Aorta (tissue), 5 donors: ENCODE measurements at places on chromosomes 4 and X. TPM values are rescaled to one million over a fixed set of nuclear protein-coding genes. Genes with fewer than 3 reads are reported as not detected.

AWAT2 gene
- total RNA-seq, result not detected

NDP gene
- 0.24 TPM for total RNA-seq

GAR1 gene
- total RNA-seq, result 11.3 TPM

TCEAL5 gene
- total RNA-seq, result 1.6 TPM

FAM149A gene
- total RNA-seq, result 17.8 TPM

- H3K4me1 ChIP-seq, result no peaks in the 10 kb centered on the region
- DNase-seq, result no peak
- no peak overlapping the region for H3K4me3 ChIP-seq
- H3K27ac ChIP-seq, result no peak overlapping the region
- H3K27me3 ChIP-seq, result no peaks in the 10 kb centered on the region
- no peaks in the 10 kb centered on the region for H3K36me3 ChIP-seq
These were observed 120.3 kb upstream of the CTSO start for GRCh38 chr4:156073976-156074375.

GRCh38 chr4:31595496-31595895 lies 875.3 kb downstream of the PCDH7 start:
- H3K4me3 ChIP-seq, result no peak overlapping the region
- no peaks in the 10 kb centered on the region for H3K4me1 ChIP-seq
- no peak for DNase-seq
- H3K27ac ChIP-seq, result no peak overlapping the region

- no peaks in the 10 kb centered on the region for H3K4me1 ChIP-seq
- peak; percentile 33 for DNase-seq
- H3K4me3 ChIP-seq, result no peak overlapping the region
- H3K36me3 ChIP-seq, result no peaks in the 10 kb centered on the region
- no peaks in the 10 kb centered on the region for H3K27me3 ChIP-seq
These were observed 100.4 kb downstream of the HMX1 start for GRCh38 chr4:8771258-8771590.

GRCh38 chr4:100497791-100498190 lies 20.0 kb downstream of the EMCN start:
- no peaks in the 10 kb centered on the region for H3K36me3 ChIP-seq
- no peaks in the 10 kb centered on the region for H3K27me3 ChIP-seq
- no peak overlapping the region for H3K4me3 ChIP-seq
- no peak overlapping the region for H3K27ac ChIP-seq

GRCh38 chr4:19327364-19327763 lies 924.3 kb upstream of the SLIT2 start:
- no peak overlapping the region for H3K27ac ChIP-seq
- no peak overlapping the region for H3K4me3 ChIP-seq
- H3K4me1 ChIP-seq, result no peaks in the 10 kb centered on the region
- DNase-seq, result no peak

DNA sequence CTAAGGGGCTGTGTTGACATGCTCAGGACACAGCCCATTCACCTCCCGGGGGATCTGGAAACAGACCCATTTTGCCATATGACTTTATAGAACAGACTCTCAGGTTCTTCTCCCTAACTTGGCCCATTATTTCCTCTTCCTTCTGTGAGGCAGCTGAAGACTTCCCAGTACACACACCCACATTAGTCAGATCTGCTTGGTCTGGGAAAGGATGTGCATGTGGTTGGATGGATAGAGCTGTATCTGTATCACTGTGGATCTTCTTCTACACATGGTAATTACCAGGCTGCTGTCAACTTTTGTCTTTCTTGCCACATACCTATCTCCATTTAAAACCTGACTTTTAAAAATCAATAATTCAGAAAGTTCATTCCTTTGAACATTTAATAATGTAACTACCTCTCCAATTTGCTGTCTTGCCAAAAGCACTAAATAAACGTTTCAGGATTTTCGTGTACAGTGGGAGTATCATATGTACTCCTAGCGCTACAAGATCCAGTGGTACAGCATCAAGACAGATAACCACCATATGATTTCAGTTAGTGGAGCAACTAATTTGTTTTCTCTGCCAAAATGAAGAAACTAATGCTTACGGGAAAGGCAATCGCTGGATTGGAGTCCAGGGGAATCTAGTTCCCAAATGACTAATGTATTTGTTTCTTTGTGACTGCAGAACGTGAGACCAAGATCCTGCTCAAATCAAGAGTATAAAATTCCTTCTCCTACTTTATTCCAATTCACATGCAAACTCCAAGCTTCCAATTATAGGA lies 134.1 kb upstream of the MAP3K15 start:
- no peaks in the 10 kb centered on the region for H3K4me1 ChIP-seq
- no peak overlapping the region for H3K27ac ChIP-seq
- DNase-seq, result no peak
- no peaks in the 10 kb centered on the region for H3K27me3 ChIP-seq
- H3K36me3 ChIP-seq, result no peaks in the 10 kb centered on the region

DNA sequence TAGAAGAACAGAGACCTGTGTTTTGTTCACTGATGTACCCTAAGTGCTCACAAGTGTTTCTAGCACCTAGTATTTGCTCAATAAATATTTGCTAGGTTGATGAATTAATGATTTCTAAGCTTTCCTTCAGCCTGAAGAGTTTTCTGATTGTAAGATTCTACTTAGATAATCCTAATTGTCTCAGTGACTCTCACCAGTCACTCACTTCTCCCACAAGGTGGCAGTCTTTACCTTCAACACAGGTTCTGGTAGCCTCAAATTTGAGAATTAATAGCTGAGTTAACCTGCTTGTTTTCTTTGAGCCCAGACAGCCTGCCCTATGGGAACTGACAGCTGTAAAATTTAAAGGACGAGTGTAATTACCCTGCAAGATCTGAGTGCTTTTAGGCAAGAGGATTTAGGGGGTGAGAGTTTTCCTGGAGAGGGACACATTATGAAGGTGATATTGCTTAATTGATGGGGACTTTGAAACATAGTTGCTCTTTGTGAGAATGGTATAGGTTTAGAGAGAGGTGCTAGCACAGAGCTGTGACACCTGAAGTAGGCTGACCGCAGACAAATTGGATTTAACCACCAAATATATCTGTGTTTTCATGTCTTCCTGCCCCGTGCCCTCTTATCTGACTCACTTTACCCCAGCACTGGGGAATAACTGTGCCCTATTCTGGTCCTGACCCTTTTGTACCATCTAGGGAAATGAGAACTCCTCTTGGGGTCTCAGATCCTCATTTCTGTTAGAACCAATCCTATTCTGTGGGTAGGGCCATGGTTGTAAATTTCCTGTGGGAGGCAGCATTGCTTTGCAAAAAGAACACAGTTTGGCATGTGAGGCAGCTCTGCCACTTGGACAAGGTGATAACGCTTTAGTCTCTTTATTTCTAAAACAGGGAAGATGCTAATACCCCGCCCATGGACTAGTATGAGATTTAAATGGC lies 27.7 kb downstream of the CD38 start:
- no peak for DNase-seq
- no peak overlapping the region for H3K4me3 ChIP-seq
- H3K27ac ChIP-seq, result no peak overlapping the region
- no peaks in the 10 kb centered on the region for H3K4me1 ChIP-seq

DNA sequence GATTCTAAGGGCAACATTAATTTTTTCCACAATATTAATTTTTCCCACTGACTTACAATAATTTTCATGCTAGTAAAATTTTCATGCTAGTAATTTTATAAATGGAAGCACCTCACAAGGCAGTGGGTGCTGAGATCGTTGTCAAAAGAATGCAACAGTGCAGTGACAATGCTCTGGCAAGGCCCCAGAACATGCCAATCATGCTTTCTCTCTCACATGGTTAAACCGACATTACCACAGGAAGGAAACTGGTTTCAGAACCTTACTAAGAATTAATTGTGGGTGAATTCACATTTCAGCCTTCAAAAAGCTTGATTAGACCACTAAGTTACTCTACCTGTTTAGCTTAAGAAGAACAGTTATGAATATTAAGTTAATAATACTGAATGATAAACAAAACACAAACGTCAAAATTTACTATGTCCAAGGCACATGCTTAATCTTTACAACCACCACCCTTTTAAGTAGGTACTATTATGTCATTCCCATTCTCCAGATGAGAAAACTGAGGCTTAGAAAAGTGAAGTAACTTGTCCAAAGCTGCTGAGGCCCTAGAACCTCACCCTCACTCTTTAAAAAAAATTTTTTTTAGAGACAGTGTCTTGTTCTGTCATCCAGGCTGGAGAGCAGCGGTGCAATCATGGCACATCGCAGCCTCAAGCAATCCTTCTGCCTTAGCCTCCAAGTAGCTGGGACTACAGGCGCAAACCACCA lies 10.0 kb upstream of the OPHN1 start:
- DNase-seq, result no peak
- no peak overlapping the region for H3K27ac ChIP-seq
- no peaks in the 10 kb centered on the region for H3K27me3 ChIP-seq
- H3K4me3 ChIP-seq, result no peak overlapping the region
- H3K4me1 ChIP-seq, result no peaks in the 10 kb centered on the region

DNA sequence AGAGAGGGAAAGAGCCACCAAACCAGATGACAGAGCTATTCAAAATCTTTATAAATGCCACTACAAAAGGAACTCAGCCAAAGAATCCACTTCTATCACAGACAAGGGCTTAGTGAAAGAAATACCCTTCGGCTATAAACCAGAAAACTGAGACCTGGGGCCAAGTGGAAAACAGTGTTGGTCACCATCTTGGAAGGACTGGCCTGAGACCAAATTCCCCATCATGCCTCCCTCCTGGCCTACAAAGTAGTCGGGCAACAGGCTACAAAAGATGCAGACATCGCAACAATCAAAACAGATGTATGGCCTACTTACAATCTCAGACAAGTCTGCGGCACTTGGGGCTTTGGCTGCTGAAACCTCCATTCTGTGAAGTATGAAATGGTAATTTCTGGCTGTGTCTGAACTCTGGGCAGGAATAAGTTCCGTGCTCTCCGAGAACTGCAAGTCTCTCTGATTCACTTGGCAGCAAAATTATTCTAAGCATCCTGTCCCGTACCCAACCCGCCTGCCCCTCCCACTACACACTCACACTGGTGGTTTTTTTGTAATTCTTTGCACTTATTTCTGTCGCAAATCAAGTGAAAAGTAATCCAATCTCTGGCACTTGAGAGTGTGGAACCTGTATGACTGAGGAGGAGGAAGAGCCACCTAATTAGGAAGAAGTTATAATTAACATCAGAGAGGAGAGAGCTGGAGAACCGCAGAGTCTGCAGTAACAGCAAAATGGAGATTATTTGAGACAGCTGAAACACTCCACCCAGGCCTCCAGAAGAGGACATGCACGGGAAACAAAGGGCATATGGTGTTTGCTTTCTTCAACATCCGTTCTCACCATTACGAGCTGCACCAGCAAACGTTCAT lies 87.8 kb downstream of the SH3KBP1 start:
- no peaks in the 10 kb centered on the region for H3K4me1 ChIP-seq
- H3K27ac ChIP-seq, result no peak overlapping the region
- no peak overlapping the region for H3K4me3 ChIP-seq
- no peak for DNase-seq

GRCh38 chr4:26022346-26023202 lies 108.6 kb downstream of the SMIM20 start:
- no peak for DNase-seq
- H3K4me3 ChIP-seq, result no peak overlapping the region
- H3K4me1 ChIP-seq, result peaks cover 5% of the 10 kb centered on the region
- no peaks in the 10 kb centered on the region for H3K27me3 ChIP-seq
- H3K27ac ChIP-seq, result peak overlapping the region; percentile 4

DNA sequence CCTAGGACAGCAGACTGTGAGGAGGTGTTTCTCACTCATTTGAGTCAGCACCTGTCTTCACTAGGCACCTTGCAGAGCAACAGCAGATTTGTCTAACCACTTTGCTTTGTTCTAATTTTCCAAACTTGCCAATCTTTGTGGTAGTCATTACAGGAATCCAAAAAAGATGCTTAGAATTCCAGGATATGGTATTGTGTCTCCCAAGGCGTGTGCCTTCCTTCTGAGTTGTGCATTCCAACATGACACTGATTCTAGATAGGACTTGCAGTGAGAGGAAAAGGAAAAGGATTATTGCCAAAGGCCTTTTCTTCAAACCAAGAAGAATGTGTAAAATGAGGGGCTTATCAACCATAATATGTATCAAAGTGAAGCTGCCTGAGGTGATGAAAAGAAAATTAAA lies 126.2 kb downstream of the MAPK10 start:
- DNase-seq, result no peak
- no peaks in the 10 kb centered on the region for H3K4me1 ChIP-seq
- no peak overlapping the region for H3K4me3 ChIP-seq
- H3K27ac ChIP-seq, result no peak overlapping the region
- H3K27me3 ChIP-seq, result no peaks in the 10 kb centered on the region

DNA sequence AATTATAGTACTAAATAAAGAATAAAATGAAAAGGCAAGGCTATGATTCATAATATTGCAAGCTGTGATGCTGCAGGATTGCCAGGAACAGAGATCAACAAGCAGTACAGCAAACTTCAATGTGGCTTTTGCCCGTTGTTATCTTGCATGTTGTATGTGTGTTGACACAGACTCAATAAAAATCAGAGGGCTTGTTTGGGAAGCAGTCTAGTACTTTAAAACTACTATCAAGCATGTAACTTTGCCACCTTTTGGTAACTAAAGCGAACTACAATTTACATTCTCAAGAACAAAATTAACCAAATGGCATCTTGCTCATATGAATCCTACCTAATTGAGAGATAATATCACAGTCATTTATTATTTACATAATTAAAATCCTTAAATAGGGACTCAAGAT lies 79.8 kb upstream of the GPM6A start:
- no peaks in the 10 kb centered on the region for H3K4me1 ChIP-seq
- no peak overlapping the region for H3K27ac ChIP-seq
- H3K4me3 ChIP-seq, result no peak overlapping the region

- no peak for DNase-seq
- no peak overlapping the region for H3K4me3 ChIP-seq
- H3K4me1 ChIP-seq, result no peaks in the 10 kb centered on the region
These were observed 165.8 kb upstream of the SFRP2 start for GRCh38 chr4:153954654-153955053.

GRCh38 chrX:97057349-97057909 lies 173.7 kb downstream of the RPA4 start:
- H3K36me3 ChIP-seq, result no peaks in the 10 kb centered on the region
- no peak overlapping the region for H3K4me3 ChIP-seq
- no peak overlapping the region for H3K27ac ChIP-seq
- no peak for DNase-seq

GRCh38 chr4:99817309-99817890 lies 773 bp downstream of the DAPP1 start:
- H3K4me3 ChIP-seq, result no peak overlapping the region
- no peaks in the 10 kb centered on the region for H3K4me1 ChIP-seq
- no peak overlapping the region for H3K27ac ChIP-seq
- no peak for DNase-seq
- H3K36me3 ChIP-seq, result no peaks in the 10 kb centered on the region

DNA sequence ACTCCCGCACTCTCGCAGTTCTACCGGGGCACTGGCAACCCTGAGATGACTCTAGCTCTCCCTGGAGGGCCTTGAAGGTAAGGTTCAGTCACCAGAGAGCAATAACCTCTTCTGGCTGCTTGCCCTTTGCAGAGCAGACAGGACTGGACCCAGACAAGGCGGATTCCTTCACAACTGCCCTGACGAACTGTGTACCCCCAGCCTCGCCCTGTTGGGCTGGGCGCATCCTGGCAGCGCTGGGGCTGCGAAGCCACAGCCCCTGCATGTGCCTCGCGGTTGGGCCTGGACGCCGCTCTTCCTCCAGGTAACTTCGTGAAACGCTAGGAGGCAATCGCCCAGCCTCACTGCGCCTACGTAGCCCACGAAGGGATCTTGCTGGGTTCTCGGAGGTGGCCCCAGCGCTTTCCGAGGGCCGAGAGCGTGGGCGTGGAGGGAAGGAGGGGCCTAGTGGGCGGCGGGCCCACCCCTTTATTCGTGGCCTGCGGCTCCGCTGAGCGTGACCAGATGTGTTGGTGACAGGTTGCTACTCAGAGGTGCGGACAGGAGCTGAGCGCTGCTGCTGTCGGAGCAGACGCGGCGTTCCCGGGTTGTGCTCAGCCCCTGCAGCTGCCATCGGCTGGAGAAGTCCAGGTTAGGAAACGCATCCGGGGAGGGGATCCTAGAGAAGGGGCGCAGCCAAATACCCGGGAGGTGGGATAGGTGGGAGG lies 1.9 kb upstream of the MAMLD1 start:
- H3K27me3 ChIP-seq, result no peaks in the 10 kb centered on the region
- H3K4me3 ChIP-seq, result no peak overlapping the region
- H3K27ac ChIP-seq, result no peak overlapping the region
